ENCODE measurements at places on chromosomes 12 and 14. TPM values are rescaled to one million over a fixed set of nuclear protein-coding genes. Genes with fewer than 3 reads are reported as not detected.

Gene HELB
- 2.6 TPM for total RNA-seq

Gene C12orf54
- not detected for total RNA-seq

Gene DDX11
- total RNA-seq, result 13.2 TPM

Gene FAM186B
- 0.51 TPM for total RNA-seq

Gene KRT1
- total RNA-seq, result not detected

Gene NRXN3
- total RNA-seq, result 0.51 TPM

Gene PLBD1
- total RNA-seq, result 5.4 TPM

Gene KRT80
- 0.17 TPM for total RNA-seq

Gene LTBP2
- total RNA-seq, result 243 TPM

Gene TAS2R20
- total RNA-seq, result 2.1 TPM

Gene CD163
- 0.26 TPM for total RNA-seq

Gene ASIC1
- total RNA-seq, result 1.8 TPM

Gene SOCS2
- total RNA-seq, result 105 TPM

Gene PDE3A
- 0.26 TPM for total RNA-seq

Gene NFE2
- total RNA-seq, result 0.17 TPM

Gene MEG3
- 95.0 TPM for total RNA-seq

Gene GPHB5
- not detected for total RNA-seq

Gene HSPB8
- 21.3 TPM for total RNA-seq

Measured in fibroblast of lung (primary cell).